RCC 7860 (cell line): ENCODE measurements at places on chromosomes 6 and 20.

DNA sequence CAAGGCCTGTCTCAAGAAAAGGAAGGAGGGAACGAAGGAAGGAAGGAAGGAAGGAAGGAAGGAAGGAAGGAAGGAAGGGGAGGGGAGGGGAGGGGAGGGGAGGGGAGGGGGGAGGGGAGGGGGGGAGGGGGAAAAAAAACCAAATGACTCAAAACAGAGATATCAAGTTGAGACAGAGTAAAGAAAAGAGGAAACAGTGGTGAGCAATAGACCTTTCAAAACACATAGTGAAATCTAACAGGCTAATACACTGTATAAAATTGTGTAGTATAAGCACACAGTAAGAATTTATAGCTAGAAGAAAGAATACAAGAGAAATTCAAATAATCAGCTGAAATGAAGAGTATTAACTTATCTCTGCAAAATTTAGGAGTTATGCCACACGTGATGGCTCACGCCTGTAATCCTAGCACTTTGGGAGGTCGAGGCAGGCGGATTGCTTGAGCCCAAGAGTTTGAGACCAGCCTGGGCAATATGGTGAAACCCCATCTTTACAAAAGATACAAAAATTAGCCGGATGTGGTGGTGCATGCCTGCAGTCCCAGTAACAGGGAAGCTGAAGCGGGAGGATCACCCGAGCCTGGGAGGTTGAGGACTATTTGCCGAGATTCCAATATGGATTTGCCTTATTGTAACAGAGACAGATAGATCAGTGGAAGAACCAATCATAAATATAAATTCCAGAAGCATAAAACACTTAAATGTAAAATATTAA, 123.2 kb downstream of the PRND start:
- no peak for DNase-seq

- peak; percentile 77 for DNase-seq
These were observed 668.2 kb upstream of the GJE1 start for GRCh38 chr6:141464490-141464889.

- no peak for DNase-seq
These were observed 80.7 kb downstream of the FOXF2 start for GRCh38 chr6:1470040-1470439.

GRCh38 chr6:1348675-1349074, 36.8 kb downstream of the FOXQ1 start:
- DNase-seq = no peak

DNA sequence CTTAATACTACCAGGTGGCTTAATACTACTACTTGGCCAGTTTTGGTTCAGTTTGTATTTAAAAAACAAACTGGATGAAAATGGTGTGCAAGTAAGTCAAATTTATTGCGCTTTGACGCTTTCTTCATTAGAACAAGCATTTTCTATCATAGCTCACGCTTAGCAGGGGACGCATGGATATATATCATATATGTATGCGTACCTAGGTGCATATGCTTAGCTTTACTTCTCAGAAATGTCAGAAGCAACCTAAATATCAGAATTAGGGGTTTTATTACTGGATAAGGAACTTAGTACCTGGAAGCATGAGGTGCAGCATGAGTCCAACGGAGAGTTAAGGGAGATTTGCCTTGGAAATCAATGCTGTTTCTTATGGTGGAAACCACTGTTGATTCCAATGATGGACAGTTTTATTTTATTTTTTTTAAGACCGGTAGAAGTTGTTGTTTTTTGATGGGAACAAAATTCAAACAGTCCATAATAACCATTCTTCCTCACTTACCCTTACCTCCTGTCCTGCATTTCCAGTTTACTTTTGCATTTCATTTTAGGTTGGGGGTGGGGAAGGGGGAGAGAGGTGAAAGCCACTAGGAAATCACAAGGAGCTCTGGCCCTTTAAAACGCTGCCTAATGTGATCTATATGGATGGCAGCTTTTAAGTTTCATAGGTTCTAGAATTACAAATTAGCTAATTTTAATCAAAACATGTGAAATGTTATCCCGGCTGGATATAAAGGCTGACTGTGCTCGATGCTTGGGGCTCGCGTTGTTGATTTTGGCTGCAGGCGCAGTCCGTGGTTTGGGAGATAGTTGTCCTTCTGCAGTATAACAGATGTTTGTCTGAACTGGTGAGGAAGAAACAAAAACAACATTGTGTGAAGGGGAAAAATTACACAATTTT, 2.1 kb downstream of the SOBP start:
- no peak for DNase-seq

- no peak for DNase-seq
These were observed 40.3 kb downstream of the FYN start for GRCh38 chr6:111832833-111833418.

- peak; percentile 60 for DNase-seq
These were observed 82.7 kb downstream of the PSMG4 start for GRCh38 chr6:3341467-3341866.

DNA sequence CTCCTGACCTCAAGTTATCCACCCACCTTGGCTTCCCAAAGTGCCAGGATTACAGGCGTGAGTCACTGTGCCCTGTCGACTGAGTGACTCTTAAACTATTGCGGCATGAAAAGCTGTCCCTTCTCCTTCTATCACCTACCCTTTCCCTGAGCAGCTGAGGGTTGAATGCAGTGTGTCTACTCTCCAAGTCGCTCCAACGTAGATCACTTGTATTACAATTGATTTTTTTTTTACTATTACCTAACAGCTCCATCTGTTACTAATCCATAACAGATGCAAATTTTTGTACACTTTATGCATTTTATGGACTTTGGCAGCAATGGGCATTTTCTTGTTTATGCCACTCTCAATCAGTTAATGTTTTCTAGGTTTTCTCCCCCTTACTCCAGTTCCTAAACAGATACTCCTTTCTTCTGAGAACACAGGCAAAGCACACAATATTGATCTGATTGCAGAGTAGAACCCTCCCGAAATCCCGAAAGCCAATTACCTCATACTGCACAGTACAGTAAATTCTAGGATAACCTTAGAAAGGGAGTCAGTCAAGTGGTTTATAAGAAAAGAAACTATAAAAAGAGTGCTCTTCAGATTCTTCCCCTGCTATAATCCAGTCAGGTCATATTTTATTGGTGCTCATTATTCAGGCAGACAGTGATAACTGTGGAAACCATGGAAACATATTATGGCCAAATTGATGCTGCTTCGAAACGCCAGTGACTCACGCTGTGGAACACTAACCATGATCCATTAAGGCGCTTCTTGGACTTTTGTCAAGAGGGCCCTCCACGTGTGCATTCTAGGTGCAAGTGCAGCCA, 273.0 kb downstream of the ADGB start:
- DNase-seq = peak; percentile 8

DNA sequence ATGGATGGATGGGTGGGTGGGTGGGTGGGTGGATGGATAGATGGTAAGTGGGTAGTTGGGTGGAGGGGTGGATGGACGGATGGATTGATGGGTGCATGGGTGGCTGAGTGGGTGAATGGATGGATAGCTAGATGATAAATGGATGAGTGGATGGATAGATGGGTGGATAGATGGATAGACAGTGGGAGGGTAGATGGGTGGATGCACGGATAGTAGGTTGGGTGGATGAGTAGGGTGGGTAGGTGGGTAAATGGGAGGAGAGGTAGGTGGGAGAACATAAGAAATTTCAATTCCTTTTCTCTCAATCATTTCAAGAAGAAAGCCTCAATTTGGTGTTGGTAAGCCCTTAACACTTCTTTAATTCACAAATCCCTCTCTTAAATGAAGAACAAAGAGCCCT, 186.9 kb downstream of the PREX1 start:
- no peak for DNase-seq

DNA sequence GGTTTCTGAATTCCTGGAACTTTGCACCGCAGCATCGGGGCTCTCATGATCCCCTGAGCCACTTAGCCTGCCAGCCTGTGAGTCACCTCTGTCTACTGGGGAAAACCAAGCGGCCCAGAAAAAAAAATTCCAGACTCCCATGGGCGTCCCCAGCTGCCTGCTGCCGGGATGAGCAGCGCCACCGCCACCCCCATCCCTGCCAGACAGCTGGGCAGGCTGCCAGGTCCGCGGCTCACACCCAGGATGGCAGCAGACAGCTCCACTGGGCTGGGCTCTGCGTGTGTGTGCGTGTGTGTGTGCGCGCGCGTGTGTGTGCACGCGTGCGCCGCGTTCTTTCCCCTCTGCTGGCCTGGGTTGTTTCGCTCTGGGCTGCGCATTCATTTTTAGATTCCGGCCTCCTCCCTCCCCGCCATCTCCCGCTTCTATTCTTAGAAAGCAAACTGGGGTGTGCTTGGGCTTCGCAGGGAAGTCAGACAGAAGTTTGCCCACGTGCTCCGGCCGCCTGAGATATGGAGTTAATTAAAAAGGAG, 38.9 kb upstream of the PMEPA1 start:
- peak; percentile 99 for DNase-seq

GRCh38 chr6:46310196-46310595, 139.4 kb upstream of the ENPP5 start:
- DNase-seq = no peak

- DNase-seq = peak; percentile 56
These were observed 15.8 kb downstream of the POM121L2 start for GRCh38 chr6:27296106-27296783.

- DNase-seq = no peak
These were observed 58.0 kb downstream of the TOX2 start for GRCh38 chr20:43972692-43973091.

DNA sequence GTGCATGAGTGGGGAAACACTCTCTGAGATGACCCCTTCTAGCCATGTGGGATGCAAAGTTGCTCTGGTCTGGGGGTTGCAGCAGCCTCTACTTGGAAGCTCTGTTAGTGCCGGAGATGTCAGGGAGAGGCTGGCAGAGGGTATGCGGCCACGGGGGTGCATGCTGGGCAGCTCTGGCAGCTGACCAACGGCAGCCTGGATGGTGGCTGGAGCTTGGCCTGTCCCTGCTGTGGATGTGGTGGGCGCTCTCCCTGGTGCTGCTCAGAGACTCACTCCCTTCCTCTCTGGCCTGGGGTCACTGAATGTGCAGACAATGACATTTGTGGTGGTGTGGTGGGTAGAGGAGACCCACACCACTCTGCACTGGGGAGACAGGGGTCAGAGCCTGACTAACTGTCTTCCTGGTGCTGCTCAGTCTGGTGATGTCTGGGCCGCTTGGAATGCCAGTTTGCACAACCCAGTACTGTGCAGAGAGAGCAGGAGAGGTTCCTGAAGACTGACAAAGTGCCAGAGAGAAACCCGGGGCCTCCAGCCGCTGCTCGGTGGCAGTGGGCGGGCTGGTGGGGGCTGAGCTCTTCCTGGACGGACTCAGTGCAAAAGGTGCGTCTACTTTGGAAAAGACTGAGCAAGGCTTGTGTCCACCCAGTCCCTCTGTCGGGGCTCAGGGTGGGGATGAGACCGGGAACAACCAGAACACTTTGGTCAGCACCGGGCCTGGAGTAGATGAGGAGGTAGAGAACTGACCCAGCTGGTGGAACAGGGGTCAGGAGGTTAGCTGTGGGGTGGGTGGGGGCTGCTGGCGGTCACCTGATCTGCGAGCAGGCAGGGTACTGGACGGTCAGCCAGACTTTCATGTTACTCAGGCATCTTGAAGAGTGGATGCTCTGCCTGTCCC, 2.7 kb downstream of the MYT1 start:
- DNase-seq = no peak

DNA sequence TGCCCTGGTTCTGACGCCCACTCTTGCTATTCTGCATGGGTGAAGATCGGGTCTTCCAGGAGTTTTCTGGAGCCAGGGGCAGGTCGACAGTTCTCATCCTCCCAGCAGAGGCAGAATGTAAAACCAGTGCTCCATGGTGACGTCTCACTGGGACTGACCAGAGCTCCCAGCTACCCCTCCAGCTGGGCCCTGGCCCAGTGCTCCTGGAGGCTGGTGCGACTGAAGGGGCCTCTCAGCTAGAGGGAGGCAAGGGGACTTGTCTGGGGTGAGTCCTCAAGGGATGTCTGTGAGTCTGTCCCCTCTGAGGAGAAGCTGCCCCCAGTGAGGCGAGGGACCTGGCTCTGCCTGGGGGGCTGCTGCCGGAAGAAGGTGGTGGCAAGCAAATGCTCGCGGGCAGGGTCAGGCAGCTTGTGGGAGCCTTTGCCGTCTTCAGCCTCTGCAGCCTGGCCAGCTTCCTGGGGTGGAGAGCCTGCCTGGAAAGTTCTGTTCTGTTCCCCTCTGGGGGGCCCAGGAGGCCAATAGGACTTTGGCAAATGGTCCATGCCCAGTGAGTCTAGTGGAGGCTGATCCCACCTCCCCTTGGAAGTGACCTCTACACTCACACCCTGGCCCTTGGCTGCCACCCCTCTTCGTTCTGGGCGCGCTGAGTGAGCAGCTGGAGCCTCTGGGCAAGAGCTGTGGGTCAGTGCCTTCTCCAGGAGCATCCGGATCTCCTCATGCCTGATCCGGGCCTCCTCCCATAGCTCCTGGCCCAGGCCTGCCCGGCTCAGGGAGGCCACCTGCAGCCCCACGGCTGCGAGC, 47.5 kb downstream of the KIAA1755 start:
- no peak for DNase-seq

- DNase-seq = peak; percentile 66
These were observed 31.9 kb downstream of the NSFL1C start for GRCh38 chr20:1434571-1435336.

- DNase-seq = no peak
These were observed 580.7 kb upstream of the GJE1 start for GRCh38 chr6:141552031-141552430.

- DNase-seq = peak; percentile 43
These were observed 90.5 kb upstream of the MBOAT1 start for GRCh38 chr6:20302702-20303251.

DNA sequence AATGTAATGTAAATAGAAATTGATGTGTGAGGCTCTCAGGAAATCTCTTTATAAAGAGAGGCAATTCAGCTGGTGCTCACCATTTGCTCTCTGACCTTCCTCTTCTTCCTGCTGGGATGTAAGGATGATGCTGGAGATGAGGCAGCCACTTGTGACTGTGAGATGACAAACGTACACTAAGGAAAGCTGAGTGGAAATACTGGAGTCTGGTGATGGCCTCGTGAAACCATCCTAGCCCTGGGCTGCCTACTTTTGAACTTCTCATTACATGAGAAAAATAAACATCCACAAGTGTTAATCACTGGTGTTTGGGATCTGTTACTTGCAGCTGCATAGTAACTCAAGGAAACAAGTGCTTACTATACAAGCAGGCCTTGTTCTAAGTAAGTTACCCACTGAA, 114.9 kb upstream of the NHSL1 start:
- no peak for DNase-seq

GRCh38 chr6:132768051-132768517, 10.4 kb upstream of the VNN2 start:
- no peak for DNase-seq
